ENCODE measurements at places on chromosomes 4 and X. TPM values are rescaled to one million over a fixed set of nuclear protein-coding genes. Genes with fewer than 3 reads are reported as not detected.

Gene CEP135
- 7.3 TPM for polyA plus RNA-seq

Gene PABPC1L2A
- polyA plus RNA-seq, result not detected

Gene PDCL2
- not detected for polyA plus RNA-seq

Gene TRMT10A
- 7.4 TPM for polyA plus RNA-seq

Gene PRRG1
- polyA plus RNA-seq, result 5.0 TPM

Gene COPS4
- polyA plus RNA-seq, result 40.4 TPM

DNA sequence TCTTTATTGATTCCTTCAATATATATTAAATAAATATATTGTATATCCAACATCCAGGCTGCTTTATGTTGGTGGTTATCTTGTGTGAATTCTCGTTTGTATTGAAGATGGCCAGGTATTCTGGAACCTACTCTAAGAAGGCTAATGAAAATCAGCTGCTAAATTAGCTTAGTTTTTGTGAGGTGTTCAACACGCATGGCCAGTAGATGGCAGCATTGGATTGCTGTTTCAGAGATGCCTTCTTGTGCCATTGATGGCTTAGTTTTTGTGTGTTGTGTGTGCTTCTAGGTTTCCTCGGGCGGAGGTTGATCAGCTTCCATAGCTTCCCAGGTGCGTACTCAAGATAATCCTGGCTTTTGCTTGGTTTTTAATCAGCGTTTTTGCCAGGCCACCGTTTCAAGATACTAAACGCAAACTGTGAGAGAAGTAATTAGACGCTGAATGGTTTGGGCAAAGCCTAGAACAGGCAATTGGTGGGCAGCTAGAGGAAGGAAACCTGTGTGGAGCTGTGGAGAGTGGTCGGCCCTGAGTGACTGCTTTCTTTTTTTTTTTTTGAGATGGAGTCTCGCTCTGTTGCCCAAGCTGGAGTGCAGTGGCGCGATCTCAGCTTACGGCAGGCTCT, 15.1 kb downstream of the NOCT start:
- DNase-seq, result peak; percentile 72

DNA sequence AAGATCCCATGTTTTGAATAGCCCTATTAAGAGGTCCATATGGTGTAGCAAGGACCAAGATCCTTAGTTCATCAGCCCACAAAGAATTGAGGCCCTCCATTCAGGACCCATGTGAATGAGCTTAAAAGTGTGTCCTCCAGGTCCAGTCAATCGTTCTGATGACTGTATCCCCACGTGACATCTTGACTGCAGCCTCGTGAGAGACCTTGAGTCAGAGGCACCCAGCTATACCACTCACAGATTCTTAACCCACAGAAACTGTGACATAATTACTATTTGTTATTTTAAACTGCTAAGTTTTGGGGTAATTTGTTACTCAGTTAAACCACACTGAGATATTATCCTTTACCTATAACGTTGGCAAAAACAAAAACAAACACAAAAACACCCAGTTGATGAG, 62.4 kb downstream of the ZNF182 start:
- no peak for DNase-seq

- DNase-seq, result no peak
These were observed 192.1 kb upstream of the PCDH10 start for GRCh38 chr4:132956962-132957361.

DNA sequence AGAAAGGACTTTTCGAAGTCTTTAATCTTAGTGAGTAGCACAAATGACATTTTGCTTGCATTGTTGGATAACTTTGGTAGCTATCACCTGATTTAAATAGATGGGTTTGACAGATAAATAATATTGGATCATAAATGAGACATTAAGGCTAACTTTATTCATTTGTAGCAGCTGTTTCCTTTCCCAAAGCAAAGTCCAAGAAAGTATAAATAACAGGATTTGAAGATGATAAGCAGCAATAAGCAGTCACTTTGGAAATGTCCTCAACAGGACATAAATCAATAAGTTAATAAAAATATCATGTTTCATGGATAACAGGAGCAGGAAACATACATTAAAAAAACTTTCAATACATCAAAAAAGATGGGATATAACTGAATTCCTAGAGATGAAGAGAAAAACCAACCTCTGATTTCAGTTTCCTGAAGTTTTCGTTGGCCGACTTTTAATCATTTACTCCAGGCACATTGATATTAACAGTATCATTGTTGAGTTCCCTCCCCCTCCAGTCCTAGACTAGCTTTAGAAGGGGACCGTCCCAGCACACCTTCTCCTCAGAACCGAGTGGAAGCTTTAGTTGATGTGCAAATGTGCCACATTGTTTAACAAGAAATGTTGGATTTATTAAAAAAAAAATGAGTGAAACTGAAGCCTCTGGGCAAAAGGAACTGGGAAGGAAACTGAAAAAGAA, 169.9 kb upstream of the AGA start:
- DNase-seq, result no peak

GRCh38 chrX:107728371-107729099, 47.1 kb downstream of the TSC22D3 start:
- no peak for DNase-seq

DNA sequence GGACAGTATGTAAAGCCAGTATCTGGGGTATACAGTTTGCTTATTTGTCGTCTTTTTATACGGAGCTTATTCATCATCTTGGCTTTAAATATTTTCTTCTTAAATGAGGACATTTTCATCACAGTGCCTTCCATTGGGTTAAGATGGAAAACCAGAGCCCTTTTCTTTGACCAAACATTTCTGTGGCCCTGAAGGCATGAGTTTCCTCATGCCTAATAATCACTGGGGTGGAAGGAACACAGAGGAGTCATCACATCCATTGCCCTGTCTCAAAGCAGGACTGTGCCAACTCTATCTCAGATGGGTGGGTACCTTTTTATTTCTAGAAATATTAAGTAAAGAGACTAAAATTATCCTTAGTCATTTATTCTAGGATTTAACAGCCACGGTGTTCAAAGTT, 40.0 kb downstream of the CHRDL1 start:
- DNase-seq, result no peak

GRCh38 chrX:51922561-51922960, 29.1 kb downstream of the MAGED1 start:
- no peak for DNase-seq

- no peak for DNase-seq
These were observed 98.7 kb downstream of the NFKB1 start for GRCh38 chr4:102599886-102600285.

GRCh38 chr4:105126311-105127169, 20.1 kb upstream of the TET2 start:
- no peak for DNase-seq

DNA sequence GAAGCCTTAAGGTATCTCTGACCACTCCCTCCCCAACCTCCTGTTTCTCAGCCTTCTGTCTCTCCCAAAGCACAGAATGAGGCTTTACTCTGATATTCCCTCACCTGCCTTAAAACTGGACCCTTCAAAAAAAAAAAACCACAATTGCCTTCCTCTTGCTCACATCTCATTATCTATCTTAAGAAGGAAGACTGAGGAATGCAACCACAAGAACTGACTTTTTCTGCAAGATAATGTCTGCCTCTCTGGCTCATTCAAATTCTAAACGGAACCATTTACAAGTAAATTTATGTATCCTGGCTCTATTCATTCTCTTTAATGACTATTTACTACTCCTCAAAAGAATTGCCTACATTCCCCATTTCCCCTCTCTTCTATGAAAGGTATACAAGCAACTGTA, 545.5 kb upstream of the HTR2C start:
- DNase-seq, result no peak

- no peak for DNase-seq
These were observed 101.7 kb upstream of the GLRA2 start for GRCh38 chrX:14427614-14428013.

- no peak for DNase-seq
These were observed 22.1 kb downstream of the TMEM131L start for GRCh38 chr4:153488006-153488891.

DNA sequence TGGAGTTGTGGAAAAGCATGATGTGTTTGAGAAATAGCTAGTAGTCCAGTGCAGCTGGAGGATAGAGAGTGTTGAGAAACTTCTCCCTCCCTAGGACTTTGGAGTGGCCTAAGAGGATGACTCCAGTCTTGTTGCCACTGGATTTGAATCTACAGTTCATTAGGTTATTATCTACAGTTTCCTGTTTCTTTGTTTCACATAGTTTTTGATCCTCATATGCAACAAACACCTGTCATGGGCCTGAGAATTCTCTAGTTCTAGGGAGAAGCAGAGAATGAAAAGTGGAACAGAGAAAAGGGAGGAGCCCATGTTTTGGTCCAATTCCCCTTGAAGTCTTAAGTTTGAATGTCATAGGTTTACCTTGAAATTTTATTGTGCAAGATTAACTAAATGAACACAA, 73.6 kb upstream of the TBC1D9 start:
- DNase-seq, result no peak

DNA sequence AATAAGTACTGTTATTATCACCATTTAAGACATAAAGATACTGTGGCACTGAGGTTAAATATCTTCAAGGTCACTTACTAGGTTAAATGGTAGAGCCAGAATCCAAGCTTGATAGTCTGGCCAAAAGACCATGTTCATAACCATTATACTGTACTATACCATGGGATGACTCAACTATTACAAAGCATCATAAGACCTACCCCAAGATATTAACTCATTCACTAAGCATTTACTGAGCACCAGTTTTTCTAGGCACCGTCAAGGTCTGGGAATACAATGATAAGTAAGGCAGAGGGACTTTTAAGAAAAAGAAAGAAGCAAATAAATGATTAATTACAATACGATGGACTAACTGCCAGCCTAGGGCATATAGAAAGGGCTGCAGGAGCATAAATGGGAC, 95.5 kb upstream of the KCTD8 start:
- no peak for DNase-seq

DNA sequence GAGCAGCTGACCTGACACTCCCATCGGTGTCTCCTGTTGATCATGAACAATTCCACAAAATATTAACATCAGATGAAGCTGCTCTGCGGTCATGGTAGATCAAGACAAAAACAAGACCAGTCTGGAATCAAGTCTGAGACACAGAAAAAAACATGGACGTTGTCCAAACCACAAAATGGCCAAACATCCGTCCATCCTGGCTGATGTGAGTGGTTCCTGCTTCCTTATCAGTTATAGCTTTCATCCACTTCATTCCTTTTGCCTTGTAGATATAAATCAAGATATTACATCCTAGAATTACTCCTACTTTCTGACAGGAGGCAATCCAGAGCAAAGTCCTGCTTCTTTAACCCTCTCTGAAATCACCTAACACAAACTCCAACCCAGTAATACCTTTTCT, 28.8 kb upstream of the PCSK1N start:
- no peak for DNase-seq

DNA sequence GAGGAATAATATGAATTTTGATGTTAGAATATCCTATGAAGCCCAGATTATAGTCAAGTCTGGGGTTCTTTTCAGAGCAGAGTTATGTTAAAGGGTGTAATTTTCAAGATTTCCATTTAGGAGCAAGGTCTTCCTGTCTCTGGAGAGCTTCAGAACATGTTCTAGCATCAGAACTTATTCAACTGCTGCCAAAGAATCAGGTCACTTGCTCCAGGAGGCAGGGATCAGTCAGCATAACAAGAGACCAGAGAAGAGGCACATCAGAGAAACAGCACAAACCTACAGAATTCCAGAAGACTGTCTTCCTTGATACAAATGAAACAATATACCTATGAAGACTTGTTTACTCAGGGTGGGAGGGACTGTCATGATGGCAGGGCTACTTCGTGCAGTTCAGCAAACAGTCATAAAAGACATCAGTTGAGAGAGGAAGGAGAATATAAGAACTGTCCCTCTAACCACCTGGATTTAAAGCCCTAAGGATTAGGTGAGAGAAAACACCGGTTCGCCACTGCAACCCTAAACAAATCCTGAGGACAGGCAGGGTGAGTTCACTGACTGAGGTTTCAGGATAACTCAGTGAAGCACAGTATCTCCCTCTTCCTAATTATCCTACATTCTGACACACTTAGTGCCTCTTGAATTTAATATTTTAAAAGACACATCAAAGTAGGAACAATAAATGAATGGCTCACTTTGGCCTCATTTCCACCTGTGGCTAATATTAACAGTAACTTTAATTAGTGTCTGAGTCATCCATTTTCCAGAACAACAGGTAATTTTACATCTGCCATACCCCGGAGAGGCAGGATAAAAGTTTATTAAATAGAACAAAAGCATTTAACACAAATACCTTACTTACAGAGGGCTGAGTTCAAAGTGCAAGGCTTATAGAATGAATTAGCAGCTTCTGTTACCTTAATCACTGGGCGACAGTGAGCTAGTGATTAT, 93.0 kb downstream of the HDAC8 start:
- DNase-seq, result no peak

DNA sequence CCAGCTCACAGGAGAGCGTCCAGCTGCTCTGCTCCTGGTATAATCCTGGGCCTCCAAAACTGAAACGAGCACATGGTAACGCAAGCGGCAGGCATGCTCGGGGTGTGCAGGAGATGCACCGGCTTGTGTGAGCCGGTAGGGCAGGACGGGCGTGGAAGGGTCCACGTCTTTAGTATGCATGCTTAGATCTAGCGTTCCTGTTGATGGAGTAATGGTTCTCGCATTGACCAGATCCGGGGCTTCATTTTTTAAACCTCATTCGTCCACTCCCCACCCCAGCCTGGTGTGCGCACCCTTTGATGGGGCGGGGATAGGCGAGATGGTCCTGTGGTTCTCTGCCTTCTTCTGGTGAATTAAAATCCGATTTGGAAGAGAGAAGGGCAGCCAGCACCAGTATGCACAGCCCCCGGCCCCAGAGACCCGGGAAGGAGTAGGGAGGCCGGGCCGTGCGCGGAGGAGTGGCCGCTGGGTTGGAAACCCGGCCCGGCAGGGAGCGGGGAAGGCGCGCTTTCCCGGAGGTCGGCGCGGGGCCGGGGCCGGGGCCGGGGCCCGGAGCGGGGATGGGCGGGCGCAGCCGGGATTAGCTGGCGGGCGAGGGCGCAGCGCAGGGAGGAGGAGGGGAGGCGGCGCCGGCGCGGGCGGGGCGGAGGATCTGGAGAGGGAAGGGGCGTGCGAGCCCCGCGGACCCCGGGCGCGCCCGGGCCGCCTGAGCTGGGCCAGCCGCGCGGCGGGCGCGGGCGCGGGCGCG, 39.9 kb downstream of the FAM149A start:
- DNase-seq, result peak; percentile 41

DNA sequence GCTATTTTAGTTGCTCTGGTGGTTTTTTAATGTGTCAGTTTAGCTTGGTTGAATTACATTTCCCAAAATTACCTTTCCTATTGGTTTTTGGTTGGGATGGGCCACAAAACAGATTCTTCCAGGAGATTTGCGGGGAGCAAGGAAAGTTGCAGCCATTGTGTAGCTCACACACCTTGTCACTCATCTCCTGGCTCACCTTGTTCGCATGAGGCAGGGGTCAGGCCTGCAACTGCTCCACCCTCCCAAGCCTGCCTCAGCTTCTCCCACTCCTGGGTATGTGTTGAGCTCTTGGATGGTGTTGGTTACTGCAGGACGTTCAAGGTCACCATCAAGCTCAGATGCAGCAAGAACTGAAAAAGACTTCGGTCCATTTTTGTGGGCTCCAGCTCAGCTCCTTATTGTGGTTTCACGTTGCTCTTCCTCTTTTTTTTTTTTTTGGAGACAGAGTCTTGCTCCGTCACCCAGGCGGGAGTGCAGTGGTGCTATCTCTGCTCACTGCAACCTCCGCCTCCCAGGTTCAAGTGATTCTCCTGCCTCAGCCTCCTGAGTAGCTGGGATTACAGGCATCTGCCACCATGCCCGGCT, 95.6 kb upstream of the METTL14 start:
- no peak for DNase-seq

- no peak for DNase-seq
These were observed 46.1 kb upstream of the BMPR1B start for GRCh38 chr4:94711635-94712034.

Data from A549 (cell line).